Gastrocnemius medialis (tissue), 4 donors: ENCODE measurements at places on chromosomes 3 and 15.

DNA sequence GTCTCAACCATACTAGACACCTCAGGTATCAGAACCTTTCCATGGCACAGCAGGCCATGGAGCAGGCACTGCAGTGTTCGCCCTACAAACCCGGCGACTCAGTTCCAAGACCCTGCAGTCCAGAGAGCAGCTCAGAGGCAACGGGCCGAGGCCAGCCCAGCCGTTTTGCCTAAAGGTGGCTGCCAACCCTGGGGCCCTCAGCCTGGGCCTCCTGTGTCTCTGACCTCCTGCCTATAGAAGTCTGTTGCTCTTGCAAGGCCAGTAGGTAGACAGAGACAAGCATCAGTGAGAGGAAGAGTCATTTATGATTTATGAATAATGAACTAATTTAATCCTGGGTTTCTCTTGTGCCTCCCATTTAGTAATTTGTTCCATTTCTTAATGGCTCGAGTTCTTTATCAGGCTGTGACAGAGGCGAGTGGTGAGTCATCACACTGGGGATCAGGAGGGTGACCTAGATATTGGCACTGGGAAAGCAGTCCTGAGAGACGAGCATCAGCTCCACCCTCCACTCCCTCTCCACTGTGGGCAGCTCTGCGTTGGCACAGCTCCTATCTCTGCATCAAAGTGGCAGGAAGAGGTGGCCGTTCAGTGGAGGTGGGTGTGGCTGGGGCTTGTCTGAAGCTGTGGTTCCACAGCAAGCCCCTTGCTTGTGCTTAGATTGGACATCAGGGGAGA, 79.8 kb downstream of the ABHD5 start:
- peak; percentile 78 for DNase-seq

DNA sequence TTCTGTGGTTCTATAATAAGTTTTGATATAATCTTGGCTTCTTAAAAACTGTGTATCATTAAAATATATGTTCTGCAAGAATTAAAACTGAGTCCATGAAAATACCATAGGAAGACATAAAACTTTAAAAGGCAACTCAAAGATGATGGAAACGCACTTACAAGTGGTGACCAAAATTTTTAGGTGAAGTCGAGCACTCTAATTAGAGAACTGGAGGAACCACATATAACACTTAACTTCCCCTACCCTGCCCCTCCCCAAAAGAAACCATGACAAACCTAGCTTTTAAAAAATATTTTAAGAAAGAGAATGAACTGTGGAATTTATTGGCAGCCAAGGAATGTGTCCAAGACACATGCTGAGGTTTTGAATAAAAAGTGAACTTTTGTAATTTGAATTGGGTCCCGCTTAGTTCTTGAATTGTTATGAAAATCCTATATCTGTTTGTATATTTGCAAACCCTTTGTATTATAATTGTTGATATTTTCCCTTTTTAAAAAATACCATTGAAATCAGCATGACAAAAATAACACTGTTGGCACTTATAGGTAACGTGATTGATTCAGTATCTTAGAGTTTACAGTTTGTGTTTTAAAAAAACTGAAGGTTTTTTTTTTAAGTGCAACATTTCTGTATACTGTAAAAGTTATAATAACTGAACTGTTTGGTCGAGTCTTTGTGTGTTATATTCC, 7.7 kb downstream of the NR2F2 start:
- no peak for DNase-seq

DNA sequence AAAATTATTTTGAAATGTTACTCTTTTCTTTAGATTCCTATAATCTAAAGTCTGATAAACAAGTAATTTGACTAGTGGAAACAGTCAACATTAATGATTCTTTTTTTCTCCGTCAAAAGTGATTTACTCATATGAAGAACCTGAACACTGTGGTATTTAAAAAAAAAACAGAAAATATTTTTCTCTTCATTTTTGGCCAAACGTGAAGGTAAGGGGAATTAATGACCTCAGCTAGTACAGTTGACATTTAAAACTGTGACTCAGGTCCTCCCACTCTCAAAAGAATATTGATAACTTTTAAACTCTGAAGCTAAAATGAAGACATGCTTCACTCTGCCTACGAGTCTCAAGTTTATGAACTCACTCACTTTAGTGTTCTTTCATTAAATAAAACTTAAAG, 34.5 kb downstream of the TIGIT start:
- no peak for DNase-seq

DNA sequence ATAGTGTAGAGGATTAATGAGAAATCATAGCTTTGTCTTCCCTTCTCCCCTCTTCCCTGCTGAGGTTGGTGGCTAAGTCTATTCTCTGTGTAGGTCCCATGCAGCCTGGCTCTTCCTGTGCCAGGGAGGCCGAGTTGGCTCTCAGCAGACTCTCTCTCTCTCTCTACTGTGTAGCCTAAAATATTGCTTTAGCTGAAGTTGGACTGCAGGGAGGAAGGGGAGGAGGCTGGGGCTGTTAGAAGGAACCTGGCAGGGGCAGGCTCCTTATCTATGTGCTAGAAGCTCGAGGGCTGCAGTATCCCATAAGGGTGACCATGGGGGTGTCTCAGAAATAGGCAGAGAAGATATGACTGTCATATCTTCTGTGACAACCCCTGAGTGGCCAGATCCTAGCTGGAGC, 160.8 kb downstream of the EPHB1 start:
- DNase-seq = no peak

GRCh38 chr3:100261485-100261903, 702 bp downstream of the TBC1D23 start:
- no peak for DNase-seq

DNA sequence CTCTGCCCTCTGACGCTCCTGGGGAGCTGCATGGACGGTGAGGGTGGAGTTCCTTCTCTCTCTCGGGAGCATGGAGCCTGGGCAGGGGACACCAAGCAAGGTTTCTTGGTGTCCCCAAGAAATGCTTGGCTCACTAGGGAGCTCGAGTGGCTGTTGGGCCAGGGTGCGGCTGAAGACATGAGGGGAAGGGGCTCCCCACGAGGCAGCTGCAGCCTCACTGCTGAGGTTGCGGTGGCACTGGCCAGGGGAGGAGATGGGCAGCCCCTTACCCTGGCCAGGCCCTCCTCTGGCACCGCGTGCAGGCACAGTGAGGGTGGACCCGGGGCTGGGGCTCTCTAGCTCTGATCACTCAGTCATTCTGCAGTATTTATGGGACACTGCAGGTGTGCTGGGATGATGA, 43.5 kb upstream of the SLC41A3 start:
- peak; percentile 4 for DNase-seq

- DNase-seq = no peak
Observed at GRCh38 chr3:129834580-129834979, 58.9 kb downstream of the TMCC1 start.

GRCh38 chr15:74858369-74858740, 14.8 kb downstream of the SCAMP2 start:
- DNase-seq = no peak

DNA sequence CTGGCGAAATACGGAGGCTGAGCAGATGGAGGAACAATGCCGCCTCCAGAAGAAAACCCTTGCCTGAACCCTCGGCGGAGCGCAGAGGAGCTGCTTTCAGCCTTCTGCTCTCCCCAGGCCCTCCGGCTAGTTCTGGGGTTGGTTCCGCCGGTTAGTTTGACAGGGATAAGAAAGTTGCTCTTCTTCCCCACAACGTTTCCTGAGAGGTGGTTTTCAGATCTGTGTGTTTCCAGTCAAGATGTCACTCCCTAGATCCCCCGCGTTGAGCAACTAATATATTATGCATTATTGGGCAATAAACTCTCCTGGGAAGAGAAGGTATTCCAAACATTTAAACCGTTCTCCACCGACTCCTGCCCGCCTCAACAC, 551 bp downstream of the NLGN1 start:
- DNase-seq = no peak

- no peak for DNase-seq
Observed at GRCh38 chr3:194387276-194387675, 11.8 kb downstream of the GP5 start.

DNA sequence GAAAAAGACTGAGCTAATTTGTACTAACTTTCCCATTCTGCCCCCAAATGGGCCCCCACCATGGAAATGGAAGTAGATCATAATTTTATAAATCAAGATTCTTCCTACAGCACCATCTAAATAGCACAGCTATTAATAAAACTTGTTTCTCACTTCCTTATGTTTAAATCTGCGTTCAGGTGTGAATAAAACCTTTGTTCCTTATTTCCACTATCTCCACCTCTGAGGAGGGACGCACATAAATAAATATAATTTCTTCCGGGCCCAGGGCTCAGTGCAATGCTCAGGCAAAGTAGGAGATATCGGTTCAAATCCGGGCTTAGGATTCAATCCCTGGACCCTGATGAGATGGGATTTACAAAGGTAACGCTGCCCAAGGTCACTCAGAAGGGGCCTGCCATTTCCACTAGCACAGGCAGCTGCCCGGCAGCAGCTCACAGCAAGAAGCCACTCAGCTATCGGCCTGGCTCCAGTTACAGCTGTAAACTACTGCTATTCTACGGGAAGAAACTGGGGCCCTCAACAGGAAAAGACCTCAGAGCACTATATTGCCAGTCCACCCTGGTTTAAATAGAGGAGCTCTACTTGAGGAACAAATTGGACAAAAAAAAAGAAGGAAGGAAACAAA, 52.5 kb downstream of the FOXP1 start:
- no peak for DNase-seq

GRCh38 chr15:101535170-101535902, 45.8 kb upstream of the PCSK6 start:
- DNase-seq = no peak

DNA sequence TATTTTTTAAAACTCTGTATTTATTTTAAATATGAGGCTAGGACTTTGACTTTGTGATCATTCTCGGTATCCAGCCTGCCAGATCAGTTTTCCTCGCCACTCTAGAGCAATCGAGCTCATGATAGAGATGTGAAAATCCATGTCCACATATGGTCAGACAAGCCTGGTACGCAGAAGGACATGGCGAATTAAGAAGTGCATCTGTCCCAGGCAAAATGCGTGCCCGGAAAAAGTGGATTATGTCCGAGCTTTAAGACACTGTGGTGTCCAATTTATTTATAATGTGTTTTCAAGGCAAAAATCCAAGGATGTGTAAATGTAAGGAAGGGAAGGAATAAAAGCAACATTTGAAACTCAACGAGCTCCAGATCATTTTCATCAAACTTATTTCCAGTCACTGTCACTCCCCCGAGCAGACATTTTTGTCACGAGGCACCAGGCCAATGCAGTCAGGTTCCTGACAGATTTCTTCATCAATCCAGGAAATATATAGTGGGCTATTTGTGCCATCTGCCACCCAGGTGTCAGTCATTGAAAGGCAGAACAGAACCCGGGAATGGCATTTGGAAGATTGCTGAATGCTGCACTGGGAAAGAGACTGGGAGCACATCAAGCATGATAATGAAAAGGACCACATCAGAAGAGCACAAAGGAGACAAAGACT, 825.7 kb downstream of the SQOR start:
- DNase-seq = no peak

- DNase-seq = no peak
Observed at GRCh38 chr3:184308744-184309143, 5.7 kb upstream of the EIF4G1 start.

DNA sequence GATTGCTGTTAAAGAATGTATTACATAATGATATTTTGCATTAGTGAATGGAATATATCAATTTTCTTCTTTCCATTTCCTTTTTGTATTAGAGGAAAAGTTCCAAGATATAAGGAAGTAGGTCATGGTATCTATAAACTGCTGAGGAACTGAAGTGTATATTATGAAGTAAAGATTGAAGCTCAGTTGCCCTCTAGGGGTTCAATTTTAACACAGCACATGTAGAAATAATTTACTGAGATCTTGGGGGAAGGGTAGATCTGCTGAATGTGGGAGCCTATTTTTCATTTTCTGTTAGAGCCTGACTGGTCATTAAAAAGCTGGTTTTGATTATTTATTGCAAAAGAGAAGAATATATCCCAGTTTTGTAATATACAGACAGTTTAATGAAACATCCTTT, 45.2 kb downstream of the CMC1 start:
- DNase-seq = no peak

DNA sequence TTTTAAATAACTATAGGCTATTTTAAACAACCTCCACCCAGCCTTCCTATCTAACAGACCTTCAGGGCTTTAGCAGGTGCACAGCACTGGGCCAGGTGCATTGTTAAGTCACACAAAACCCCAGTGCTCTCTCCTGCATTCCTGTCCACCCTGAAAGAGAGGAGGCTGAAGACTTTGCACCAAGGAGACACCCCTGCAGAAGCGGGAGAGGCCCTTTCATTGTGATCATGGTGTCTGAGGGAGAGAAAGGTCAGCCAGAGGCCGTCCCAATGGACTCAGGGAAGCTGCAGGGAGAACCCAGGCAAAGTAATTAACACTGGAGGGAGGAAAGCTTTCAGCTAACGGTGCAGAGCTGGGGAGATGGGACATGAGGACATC, 5.2 kb downstream of the LRIG1 start:
- DNase-seq = no peak

GRCh38 chr3:161310649-161311423, 60.5 kb downstream of the SPTSSB start:
- no peak for DNase-seq

- no peak for DNase-seq
Observed at GRCh38 chr3:182412066-182412465, 381.2 kb upstream of the ATP11B start.

DNA sequence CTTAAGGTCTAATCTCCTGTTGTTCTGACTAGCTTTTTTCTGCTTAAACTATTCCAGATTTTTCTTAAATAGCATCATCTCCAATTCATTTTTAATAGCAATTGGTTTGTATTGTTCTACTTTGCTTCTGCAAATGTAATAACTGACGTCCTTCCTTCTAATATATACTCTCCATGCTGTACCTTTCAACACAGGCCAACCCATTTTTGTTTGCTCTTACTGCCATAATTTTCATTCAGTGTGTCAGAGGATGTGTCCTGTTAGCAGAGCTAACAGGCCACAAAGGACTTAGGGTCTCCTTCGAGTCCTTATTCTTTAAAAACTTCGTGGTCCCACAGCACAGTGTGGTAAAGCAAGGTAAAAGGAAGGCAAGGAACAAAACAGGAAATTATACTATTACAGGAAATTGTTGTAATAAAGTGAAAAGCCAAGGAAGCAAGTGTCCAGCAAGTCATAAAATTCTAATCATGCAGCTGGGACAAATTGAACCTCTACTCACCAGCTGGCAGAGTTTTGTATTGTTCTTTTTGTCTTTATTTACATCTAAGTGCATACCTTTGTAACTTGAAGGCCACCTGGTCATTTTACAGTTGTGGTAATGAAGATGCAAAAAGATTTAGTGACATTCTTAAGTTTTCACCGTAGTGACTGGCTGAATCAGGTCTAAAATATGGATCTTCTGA, 64.9 kb upstream of the ZBTB20 start:
- DNase-seq = no peak

GRCh38 chr15:75182187-75183131, 19.2 kb upstream of the C15orf39 start:
- no peak for DNase-seq
